Pancreas (tissue), 10 donors: ENCODE measurements at places on chromosomes 2 and 18.

DNA sequence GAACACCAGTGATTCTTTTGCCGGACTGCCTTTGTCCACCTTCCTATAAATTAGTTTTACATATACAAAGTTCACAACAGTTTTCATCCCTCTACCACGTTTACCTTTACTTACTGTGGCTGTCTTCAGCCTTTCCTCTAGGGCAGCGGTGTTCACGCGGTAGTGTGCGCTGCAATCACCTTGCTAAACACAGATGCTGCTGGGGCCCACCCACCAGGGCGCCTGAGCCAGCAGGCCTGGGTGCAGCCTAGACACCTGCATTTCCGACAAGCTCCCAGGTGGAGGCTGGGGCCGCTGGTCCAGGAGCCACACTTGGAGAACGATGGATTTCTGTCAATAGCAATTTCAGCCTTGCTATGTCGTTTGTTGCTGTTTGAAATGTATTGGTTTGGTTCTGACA, 83.1 kb downstream of the NDUFA10 start:
- no peak for DNase-seq
- H3K4me1 ChIP-seq: no peaks in the 10 kb centered on the region
- no peaks in the 10 kb centered on the region for H3K27me3 ChIP-seq

DNA sequence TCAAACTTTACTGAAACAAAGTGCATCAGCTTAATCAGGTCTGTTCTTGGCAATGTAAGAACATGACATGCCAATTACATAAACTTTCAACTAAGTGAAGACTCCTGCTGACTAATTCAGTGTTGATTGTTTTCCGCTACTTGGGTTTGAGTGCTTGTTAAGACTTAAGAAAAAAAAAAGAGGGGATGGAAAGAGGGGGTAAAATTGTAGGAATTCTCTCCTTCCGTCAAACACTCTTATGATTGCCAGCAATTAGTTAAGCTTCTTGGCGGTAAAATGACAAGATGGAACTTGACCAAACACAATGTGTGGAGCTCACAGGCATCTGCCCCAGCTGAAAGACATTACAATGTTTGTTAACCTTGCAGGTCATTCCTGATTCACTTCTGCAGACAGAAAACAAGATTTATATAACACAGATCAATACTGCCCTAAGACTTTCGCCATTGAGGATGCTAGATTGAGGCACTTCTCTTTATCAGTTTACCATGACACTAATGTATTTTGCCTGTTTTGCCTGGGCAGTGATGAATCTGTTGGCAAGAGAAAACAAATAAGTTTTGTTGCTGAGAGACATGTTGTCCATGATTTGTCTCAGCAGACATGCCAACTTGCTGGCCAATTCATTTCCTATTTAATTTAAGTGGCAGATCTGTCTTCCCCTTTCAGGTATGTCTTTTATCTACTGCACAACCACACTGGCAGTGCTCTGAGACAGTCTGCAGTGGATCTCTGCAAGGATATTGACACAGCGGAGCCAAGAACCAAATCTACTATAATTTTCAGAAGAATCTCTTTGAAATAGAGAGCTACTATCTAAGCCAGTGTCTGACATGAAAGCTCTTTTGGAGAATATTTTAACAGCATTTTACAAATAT, 410.0 kb upstream of the KCNH7 start:
- DNase-seq: no peak
- no peaks in the 10 kb centered on the region for H3K4me1 ChIP-seq
- H3K27me3 ChIP-seq: no peaks in the 10 kb centered on the region
- H3K36me3 ChIP-seq: no peaks in the 10 kb centered on the region
- H3K4me3 ChIP-seq: no peak overlapping the region

GRCh38 chr2:217108575-217109027, 248.7 kb upstream of the TNP1 start:
- no peaks in the 10 kb centered on the region for H3K36me3 ChIP-seq
- H3K27ac ChIP-seq: no peak overlapping the region
- no peaks in the 10 kb centered on the region for H3K4me1 ChIP-seq
- no peak overlapping the region for H3K4me3 ChIP-seq
- no peaks in the 10 kb centered on the region for H3K27me3 ChIP-seq
- DNase-seq: no peak

DNA sequence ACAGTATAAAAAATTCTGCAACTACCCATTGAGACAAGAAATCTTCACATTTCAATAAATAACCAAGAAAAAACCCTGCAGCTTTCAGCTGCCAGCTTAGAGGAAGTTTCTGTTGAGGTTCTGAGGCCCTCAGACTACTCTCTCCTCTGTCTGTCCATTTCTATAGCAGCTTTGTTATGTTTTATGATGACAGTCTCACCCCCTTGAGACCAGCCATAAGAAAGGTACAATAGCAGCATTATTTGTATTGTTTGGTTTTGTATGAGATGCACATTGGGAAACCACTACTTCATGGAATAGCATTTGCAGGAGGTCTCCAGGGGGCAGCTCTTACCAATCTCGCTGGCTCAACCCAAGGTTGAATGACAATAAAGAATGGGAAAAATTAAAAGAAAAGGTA, 334.6 kb upstream of the VRK2 start:
- DNase-seq: no peak
- H3K27ac ChIP-seq: no peak overlapping the region
- no peaks in the 10 kb centered on the region for H3K4me1 ChIP-seq

DNA sequence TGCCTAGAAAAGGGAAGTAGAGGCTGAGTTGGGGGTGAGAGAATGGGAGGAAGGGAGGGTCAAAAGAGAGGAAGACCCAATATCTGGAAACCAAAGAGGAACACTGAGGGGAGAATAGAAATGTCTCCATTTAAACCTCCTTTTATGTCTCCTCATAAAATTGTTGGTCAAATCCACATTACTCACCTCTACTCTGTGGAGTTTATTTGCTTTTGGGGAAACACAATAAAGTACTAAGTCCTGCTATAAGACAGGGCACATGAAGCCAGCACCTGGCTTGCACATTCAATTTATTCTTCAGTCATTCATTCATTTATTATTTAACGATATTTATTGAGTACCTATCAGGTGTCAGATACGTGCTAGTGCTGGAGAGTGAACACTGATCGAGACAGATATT, 60.3 kb upstream of the NFE2L2 start:
- DNase-seq: no peak
- H3K4me3 ChIP-seq: no peak overlapping the region
- no peaks in the 10 kb centered on the region for H3K27me3 ChIP-seq
- H3K27ac ChIP-seq: no peak overlapping the region
- H3K4me1 ChIP-seq: no peaks in the 10 kb centered on the region
- H3K36me3 ChIP-seq: no peaks in the 10 kb centered on the region

DNA sequence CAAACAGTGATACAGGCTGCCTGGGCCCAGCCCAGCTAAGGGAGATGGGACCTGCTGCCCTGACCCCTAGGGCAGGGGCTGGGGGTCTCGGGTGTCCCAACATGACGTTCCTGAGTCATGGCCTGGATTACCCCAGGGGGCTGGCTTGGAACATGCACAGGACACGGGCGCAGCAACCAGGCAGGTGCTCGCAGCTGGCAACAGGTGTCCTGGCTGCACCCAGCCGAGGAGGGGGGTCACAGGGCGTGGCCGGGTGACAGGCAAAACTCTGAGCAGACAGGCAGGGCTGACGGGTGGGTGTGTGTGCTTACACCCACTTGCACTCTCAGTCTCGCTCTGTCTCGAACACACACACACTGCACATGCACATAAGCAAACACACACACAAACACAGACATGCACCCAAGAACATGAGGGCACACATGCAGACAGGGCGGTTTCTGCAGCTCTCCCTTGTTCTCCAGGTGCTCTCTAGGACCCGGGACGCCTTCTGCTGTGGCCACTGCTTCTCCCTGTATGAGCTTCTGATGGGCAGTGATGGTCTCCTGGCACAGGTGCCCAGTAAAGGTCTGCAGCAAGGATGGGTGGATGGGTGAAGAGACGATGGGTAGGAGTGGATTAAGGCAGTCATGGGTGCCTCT, 33.7 kb upstream of the TAF1B start:
- no peaks in the 10 kb centered on the region for H3K27me3 ChIP-seq
- peaks cover 3% of the 10 kb centered on the region for H3K4me1 ChIP-seq

- H3K27me3 ChIP-seq: no peaks in the 10 kb centered on the region
- DNase-seq: no peak
- no peaks in the 10 kb centered on the region for H3K36me3 ChIP-seq
- no peak overlapping the region for H3K4me3 ChIP-seq
- H3K4me1 ChIP-seq: no peaks in the 10 kb centered on the region
- no peak overlapping the region for H3K27ac ChIP-seq
Observed at GRCh38 chr18:56853961-56854360, 202.8 kb downstream of the WDR7 start.

DNA sequence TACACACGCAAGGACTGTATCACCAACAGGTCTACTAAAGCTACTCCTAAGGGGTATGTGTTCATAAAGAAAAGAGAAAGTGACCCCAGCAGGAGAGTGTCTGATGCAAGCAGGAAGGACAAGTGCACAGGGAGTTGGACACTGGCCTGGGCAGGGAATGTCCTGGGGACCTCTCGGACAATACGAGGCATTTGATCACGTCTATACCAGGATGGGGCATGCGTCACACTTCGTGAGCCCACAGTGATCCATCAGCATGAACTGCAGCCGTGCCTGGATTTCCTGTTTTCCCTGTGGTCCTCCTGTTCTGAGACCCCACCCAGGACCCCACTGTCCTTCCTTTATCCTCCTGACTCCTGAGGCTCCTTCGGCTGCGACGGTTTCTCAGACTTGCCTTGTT, 113.9 kb downstream of the HDAC4 start:
- no peaks in the 10 kb centered on the region for H3K36me3 ChIP-seq
- H3K4me1 ChIP-seq: no peaks in the 10 kb centered on the region
- no peaks in the 10 kb centered on the region for H3K27me3 ChIP-seq
- no peak overlapping the region for H3K4me3 ChIP-seq
- peak; percentile 15 for DNase-seq

- H3K4me3 ChIP-seq: no peak overlapping the region
- no peaks in the 10 kb centered on the region for H3K4me1 ChIP-seq
- H3K27ac ChIP-seq: no peak overlapping the region
- H3K36me3 ChIP-seq: no peaks in the 10 kb centered on the region
- no peaks in the 10 kb centered on the region for H3K27me3 ChIP-seq
- DNase-seq: no peak
Observed at GRCh38 chr2:151087377-151087776, 174.3 kb downstream of the RBM43 start.

GRCh38 chr2:8803658-8804379, 33.6 kb downstream of the KIDINS220 start:
- peak; percentile 73 for DNase-seq
- no peaks in the 10 kb centered on the region for H3K27me3 ChIP-seq
- H3K4me3 ChIP-seq: no peak overlapping the region
- peaks cover 6% of the 10 kb centered on the region for H3K4me1 ChIP-seq
- H3K36me3 ChIP-seq: no peaks in the 10 kb centered on the region

- no peaks in the 10 kb centered on the region for H3K27me3 ChIP-seq
- H3K4me1 ChIP-seq: no peaks in the 10 kb centered on the region
- no peaks in the 10 kb centered on the region for H3K36me3 ChIP-seq
Observed at GRCh38 chr2:45264227-45265225, 255.3 kb upstream of the SIX2 start.

DNA sequence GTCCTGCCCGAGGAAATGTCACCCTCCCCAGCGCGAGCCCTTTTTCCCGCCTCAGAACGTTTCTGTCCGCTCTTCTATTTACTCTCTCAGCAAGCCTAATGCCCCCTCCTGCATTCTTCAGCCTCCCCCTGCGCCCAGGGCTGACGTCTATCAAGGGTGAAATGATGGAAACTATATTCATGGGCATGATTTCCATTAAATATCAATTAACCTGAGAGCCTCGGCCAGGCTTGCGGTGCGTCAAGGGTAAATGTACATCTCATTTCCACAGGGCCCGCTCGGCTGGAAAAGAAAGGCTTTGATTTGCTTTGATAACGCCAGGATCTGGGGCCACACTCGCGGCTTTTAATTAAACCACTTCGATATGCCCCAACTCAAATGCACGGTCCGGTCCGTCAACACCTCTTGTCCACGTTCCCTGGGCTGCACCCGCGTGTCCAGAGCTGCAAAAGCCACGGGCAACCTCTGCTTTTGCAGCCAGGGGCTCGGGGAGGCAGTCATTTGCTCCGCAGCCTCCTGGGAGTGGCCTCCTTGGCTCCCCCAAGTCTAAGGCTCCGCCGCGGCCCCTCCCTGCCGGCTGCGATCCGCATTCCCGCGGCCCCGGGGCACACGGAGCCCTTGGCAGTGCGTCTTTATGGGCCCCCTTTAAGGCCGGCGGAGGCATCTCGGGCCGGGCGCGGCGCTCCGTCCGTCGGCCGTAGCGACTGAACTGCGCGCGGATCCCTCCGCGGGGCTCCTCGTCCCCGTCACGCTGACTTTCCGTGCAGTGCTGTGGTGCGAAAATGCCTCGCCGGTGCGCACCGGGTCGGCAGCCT, at the start of gene HOXD8:
Gene HOXD8 (plus strand): TSS at position 724 of the 815 bp plus-strand sequence. CDS start 662 bp downstream, outside the sequence.
- peaks cover 5% of the 10 kb centered on the region for H3K4me1 ChIP-seq
- H3K4me3 ChIP-seq: peak within 1 kb of the TSS; percentile 16
- no peaks in the 10 kb centered on the region for H3K36me3 ChIP-seq
- peaks cover 59% of the 10 kb centered on the region for H3K27me3 ChIP-seq

DNA sequence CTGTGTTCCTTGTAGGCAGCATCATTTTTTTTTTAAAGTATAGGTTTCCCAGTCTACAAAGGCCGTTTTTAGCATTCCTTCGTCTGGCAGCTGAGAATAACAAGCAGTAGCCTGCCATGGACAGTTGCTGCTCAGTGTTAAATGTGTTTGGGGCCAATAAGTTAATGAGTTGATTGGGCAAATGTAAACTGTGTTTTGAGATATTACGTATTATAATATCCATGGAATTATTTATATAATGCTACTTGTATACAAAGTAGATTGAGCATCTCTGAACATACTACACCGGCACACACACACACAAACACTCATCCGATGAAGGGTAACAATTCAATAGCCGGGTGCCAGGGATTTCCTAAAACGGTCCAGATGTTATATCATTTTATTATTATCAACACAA, 97.2 kb downstream of the IRS1 start:
- no peaks in the 10 kb centered on the region for H3K4me1 ChIP-seq
- H3K4me3 ChIP-seq: no peak overlapping the region
- DNase-seq: no peak
- no peaks in the 10 kb centered on the region for H3K27me3 ChIP-seq

DNA sequence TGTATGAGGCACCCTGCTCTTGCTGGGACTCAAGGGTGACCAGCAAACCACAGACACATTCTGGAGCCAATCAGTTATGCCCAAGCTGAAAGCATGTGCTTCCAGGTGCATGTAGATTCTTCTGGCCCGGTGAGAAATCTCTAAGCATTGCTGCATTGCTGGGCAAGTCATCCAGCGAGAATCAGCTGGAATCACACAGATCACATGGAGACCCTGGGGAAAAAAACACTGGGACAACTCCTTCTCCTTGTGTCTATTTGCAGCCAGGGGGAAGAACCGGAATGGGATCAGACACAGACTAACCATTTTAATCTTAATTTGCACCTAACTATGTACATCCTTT, 119.7 kb upstream of the KLF7 start:
- no peak overlapping the region for H3K27ac ChIP-seq
- no peaks in the 10 kb centered on the region for H3K36me3 ChIP-seq
- H3K27me3 ChIP-seq: no peaks in the 10 kb centered on the region

DNA sequence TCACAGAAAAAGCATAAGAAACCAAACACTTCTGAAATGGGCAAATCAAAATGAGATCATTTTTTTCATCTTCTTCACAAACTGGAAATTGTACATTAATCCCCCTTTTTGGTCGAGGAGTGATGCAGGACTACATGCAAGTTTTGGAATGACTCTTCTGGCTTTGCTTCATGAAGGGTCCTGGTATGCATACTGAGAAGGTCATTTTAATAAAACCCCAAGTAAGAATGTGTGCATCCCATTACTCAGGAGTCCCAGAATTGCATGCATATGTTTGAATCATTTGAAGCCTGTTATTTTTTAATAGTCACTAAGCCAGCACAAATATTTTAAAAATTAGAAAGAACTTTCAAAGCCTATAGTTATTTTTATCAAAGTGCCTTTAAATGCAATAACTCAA, 16.7 kb upstream of the EHBP1 start:
- H3K36me3 ChIP-seq: no peaks in the 10 kb centered on the region
- no peaks in the 10 kb centered on the region for H3K27me3 ChIP-seq
- H3K4me3 ChIP-seq: no peak overlapping the region
- no peaks in the 10 kb centered on the region for H3K4me1 ChIP-seq
- H3K27ac ChIP-seq: no peak overlapping the region
- no peak for DNase-seq
